ENCODE measurements at places on chromosomes 4 and X. TPM values are rescaled to one million over a fixed set of nuclear protein-coding genes. Genes with fewer than 3 reads are reported as not detected.

TMEM35A gene
- 0.42 TPM for total RNA-seq

THOC2 gene
- total RNA-seq = 36.4 TPM

DCHS2 gene
- total RNA-seq = 0.57 TPM

RNF175 gene
- 0.76 TPM for total RNA-seq

GIMD1 gene
- total RNA-seq = not detected

EPHA5 gene
- total RNA-seq = not detected

FOXR2 gene
- not detected for total RNA-seq

DNA sequence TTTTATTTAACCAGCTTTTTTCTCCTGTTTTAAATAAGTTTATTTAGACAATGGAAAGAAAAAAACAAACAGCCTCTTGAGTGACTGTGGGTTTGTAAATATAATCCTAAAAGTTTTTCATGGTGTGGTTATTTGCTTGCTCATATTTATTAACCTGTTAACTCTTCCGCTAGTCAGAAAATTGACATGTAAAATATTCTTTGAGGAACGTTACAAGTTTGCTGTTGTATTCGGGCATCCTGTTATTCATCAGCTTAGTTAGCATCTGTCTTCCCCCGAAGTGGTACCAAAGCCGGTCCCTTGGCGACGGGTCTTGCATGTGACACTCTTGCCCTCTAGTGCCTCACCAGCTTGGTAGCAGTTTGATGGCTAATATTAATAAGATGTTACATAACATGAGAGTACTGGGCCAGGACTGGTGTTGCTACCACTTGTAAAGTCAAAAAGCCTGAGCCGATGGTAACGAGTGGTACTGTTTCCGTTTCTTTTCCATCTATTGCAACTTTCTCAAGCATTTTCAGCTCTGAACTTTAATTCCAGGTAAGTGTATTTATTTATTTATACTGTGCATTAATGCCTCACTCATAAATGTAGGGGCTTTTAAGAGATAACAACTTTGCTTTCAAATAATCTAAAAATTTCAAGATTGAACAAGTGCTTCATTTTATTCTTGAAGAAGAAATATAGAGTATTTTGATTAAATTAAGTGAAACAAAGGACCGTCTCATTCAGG, at the start of gene NDST3:
Gene NDST3, plus strand, starts transcription at position 434 of the 733 bp plus-strand sequence. CDS start 19,425 bp downstream, outside the sequence.
- DNase-seq = no peak

- DNase-seq = no peak
Observed at GRCh38 chr4:21954916-21955315, 6.3 kb upstream of the KCNIP4 start.

GRCh38 chr4:184734758-184735157, 862 bp upstream of the CENPU start:
- no peak for DNase-seq

DNA sequence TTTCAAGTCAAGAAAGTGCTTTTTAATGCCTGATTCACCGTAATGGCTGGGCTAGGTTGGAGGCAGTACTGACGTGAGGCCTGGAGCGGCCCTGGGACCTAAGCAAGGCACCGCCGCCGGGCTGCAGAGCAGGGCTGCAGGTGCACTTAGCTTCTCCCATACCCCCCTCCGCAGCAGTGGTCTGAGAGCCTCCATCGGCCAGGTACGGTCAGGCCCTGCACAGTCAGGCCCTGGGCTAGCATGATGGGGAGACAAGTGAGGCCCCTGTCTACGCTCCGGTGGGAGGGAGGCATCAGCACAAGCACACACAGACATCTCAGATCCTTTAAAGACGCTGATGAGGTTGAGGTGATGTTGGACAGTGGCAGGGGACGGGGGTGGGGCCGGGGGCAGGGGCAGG, 4.7 kb downstream of the MAEA start:
- no peak for DNase-seq

DNA sequence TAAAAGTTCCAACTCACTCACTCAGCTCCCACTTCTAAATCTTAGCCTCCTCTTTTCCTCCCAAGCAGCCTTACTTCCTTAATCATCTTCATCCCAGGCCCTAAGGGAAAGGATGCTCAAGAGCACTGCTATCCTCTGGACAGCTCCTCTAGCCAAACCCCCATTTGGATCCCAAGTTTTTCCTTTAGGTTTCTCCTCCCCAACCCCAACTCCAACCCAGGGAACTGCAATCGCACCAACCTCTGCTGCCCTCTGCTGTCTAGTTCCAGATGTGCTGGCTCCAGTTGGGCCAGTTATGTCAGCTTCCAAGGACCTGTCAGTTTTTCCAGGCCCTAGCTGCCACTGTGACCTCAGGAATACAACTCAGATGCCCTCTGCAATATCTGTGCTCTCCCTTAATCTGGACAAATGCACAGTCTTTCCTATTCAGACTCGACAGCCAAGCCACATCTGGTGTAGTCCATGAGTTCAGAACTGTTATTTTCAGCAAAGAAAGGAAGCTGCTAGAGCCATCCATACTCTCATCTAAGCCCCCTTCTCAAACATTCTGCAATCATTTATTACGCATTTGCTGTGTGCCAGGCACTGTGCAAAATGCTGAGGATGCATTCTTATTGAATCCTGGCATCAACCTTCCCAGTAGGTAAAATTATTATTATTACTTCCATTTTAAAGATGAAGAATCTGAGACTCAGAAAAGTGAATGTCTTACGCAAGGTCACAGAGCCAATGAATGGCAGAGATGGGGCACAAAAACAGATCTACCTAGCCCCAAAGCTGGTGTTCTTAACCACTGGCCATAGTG, 12.3 kb upstream of the XPNPEP2 start:
- DNase-seq = no peak

GRCh38 chr4:145058256-145058655, 39.7 kb downstream of the ANAPC10 start:
- no peak for DNase-seq

GRCh38 chrX:20477836-20478524, 211.3 kb upstream of the RPS6KA3 start:
- no peak for DNase-seq

GRCh38 chrX:12906046-12906761, at the start of gene TLR8:
Gene TLR8, plus strand, starts transcription at chrX:12906620. Its CDS starts 87 bp downstream, at chrX:12906707.
- no peak for DNase-seq

- DNase-seq = no peak
Observed at GRCh38 chr4:37989398-37990260, 29.4 kb downstream of the PTTG2 start.

DNA sequence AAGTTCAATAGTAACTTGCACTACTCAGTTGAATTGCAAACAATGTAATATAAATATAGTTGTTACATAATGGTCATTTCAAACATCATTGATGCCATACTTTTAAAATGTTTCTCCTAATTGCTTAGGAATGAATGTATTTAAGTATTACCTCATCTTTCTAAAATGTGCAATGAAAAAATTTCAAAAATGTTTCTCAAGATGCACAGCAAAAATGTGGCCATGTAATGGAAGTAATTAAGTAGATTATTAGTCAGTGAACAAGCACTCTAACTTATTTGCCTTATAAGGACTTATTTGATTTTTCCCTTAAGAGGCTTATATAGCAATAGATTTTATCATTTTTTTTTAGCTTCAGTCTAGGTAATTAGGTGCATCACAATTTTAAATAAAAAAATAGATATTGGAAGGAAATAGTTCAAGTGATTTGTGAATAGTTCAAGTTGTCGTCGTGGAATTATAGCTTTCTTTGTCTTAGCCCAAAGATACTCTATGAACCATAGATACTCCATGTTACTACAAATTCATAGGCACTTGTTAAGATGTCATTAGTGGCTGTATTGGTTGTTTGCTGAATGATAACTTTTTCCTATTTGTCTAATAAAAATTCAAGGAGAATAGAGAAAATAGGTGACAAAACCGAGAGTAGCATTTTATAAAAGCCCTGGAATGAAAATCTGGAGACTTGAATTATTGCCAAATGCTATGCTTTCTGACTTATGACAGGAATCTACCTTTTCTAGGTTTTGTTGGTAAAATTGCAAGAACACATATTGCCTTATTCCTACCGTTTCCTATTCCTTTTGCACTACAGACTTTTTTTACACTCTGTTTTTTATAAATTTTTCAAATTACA, 118.5 kb downstream of the TLL1 start:
- DNase-seq = no peak

DNA sequence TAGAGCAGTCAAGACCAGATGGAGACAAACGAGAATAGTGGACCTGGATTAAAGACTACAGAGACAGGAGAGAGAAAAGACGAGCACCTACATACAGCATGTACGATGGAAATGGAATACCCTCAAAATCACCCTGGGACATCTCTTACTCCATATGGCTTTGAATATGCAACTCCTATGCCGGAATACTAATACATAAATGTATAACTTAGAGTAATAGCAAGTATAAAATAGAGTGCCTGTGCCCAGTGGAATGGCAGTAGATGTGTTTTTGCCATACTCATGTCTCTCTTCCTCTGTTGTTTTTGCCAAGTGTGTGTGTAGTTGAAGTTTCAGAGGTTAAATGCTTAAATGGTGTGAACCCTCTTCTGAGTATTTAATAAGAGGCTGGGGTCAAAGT, 39.8 kb upstream of the LIMCH1 start:
- no peak for DNase-seq

GRCh38 chr4:38667085-38667893, 3.3 kb downstream of the KLF3 start:
- DNase-seq = peak; percentile 30

- DNase-seq = no peak
Observed at GRCh38 chrX:49176421-49177326, 5.0 kb downstream of the PLP2 start.

GRCh38 chr4:188435381-188435780, 296.1 kb downstream of the TRIML1 start:
- no peak for DNase-seq

GRCh38 chrX:153494541-153495361, at the start of gene BGN:
Gene BGN, plus strand, starts transcription at chrX:153494980. Its CDS starts 9,652 bp downstream, at chrX:153504632.
- no peak for DNase-seq

DNA sequence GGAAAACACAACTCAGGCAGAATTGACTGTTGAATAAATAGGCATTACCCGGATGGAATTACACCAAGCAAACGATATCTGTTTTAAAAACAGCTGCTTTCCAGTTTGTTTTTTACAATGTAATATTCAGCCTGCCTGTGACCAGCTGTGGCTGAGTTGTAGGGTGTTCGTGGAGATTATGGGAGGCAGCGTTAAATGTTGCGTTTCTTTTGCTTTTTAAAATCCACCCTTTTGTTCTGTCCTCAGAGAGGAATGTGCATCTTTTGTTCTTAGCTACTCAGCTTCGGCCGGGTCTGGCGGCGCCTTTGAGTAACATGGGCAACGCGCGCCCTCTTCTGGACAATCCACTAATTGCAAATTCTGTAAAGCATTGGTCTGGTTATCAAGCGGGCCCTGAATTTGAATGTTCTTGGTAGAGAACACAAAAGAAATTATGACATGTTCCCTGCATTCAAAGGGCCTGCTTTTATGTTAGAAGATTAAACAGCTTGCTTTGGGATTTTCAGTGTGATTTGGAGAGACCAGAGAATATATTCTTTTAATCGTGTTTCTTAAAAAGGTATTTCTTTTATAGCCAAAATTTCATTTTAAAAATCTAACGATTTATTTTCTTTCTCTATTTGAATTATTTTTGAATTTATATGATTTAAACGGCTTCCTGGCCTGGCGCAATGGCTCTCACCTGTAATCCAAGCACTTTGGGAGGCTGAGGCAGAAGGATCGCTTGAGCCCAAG, 76.3 kb upstream of the TRIM2 start:
- DNase-seq = peak; percentile 18

DNA sequence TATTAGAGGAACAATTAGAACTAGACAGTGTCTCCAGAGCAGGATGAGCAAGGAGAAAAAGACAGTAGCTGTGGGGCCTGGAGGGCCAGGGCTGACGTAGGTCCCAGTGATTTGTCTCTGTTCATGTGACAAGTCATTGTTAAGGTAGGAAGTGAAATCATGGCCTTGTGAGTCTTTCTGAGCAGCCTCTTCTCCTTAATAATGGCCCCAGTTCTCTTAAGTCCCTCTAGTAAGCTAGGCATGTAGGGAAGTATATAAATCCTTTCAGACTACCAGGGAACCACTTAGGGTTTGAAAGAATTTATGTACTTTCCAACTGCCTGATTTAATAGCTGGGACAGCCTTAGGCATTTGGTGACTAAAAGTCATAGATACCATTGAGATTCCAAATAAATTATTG, 133.0 kb downstream of the KLHL8 start:
- no peak for DNase-seq

GRCh38 chrX:78931814-78932213, 13.4 kb upstream of the P2RY10 start:
- DNase-seq = no peak

DNA sequence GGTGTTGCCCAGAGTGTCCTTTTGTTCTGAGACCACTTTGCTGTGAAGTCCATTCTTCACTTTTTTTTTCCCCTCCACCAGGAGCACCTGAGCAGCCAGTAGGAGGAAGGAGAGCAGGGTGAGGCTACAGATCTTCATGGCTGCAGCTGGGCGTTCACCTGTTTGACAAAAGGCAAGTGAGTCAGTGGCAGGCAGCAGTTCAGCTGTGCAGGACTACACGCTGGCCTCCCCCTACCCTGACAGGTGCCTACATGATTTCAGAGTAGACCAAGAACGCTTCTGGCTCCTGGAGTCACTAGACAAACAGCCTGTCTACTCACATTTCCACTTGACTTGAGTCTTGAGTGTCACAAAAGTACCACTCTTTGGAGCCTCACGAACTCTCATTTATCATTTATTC, 2.0 kb downstream of the FGFBP1 start:
- DNase-seq = no peak

All from esophagus squamous epithelium (tissue), 5 donors.